ENCODE measurements at places on chromosomes 6 and 20.
A peak's percentile ranks its signal among the peaks of the same experiment; 100 is the strongest.

DNA sequence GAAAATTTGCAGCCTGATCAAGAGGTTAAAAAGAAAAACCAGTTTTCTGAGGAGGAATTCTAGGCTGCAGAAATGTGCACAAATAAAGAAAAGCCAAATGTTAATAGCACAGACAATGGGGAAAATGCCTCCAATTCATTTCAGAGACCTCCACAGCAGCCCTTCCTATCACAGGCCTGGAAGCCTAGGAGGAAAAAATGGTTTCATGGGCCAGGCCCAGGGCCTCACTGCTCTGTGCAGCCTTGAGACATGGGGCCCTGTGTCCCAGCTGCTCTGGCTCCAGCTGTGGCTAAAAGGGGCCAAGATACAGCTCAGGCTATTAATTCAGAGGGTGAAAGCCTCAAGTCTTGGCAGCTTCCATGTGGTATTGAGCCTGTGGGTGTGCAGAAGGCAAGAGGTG lies 18.9 kb downstream of the AHI1 start:
- no peak overlapping the region for H3K27ac ChIP-seq
- peaks cover 50% of the 10 kb centered on the region for H3K36me3 ChIP-seq
- no peaks in the 10 kb centered on the region for H3K27me3 ChIP-seq
- H3K4me1 ChIP-seq: peaks cover 4% of the 10 kb centered on the region
- DNase-seq: no peak
- H3K4me3 ChIP-seq: no peak overlapping the region

GRCh38 chr6:169890901-169891300 lies 139.5 kb downstream of the ERMARD start:
- H3K27ac ChIP-seq: no peak overlapping the region
- H3K4me1 ChIP-seq: peaks cover 9% of the 10 kb centered on the region
- DNase-seq: peak; percentile 40
- H3K4me3 ChIP-seq: no peak overlapping the region
- no peaks in the 10 kb centered on the region for H3K36me3 ChIP-seq

GRCh38 chr20:53847837-53848170 lies 222.6 kb downstream of the BCAS1 start:
- no peak overlapping the region for H3K4me3 ChIP-seq
- DNase-seq: no peak
- no peaks in the 10 kb centered on the region for H3K36me3 ChIP-seq
- H3K27me3 ChIP-seq: no peaks in the 10 kb centered on the region
- H3K4me1 ChIP-seq: peaks cover 14% of the 10 kb centered on the region

DNA sequence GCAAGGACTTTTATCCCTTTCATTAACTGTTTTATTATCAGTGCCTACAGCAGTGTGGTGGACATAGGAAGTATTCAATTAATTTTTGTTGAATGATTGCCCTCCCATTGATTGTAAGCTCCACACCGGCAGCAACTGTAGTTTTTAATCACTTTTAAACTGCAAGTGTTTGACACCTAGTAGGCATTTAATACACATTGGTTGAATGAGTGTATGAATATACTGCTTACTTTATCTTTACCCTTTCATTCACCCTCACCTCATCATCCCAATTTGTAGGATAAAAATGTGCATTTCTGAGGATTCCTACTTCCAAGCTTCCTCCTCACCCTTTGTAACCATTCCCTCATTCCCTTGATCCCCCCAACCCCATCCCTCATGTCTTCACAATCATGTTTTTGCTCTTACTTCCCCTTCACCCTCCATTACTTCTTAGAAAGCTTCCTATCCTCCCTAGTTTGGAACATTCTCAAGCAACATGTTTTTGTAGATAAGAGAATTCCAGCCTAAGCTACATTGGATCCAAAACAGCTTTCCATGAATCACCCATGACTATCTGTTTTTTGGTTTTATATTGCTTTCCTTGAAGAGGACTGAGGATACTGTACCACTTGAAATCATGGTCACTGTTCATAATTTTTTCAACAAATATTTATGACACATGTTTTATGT lies 955 bp upstream of the SLC26A8 start:
- H3K36me3 ChIP-seq: no peaks in the 10 kb centered on the region
- no peak overlapping the region for H3K27ac ChIP-seq
- peak overlapping the region; percentile 12 for H3K4me3 ChIP-seq
- no peak for DNase-seq
- H3K27me3 ChIP-seq: peaks cover 24% of the 10 kb centered on the region

DNA sequence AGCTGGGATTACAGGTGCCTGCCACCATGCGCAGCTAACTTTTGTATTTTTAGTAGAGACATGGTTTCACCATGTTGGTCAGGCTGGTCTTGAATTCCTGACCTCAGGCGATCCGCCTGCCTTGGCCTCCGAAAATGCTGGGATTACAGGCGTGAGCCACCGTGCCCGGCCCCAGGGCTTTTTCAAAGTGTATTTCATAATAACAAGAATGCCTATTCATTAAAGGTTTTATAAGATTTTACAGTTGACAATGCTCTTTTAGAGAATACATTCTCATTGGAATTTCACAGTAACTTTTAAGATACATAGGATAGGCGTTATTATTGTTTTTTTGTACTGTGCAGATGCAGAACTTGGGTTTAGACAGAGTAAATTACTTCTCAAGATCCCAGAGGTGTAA lies 52.6 kb upstream of the PTPRK start:
- no peak overlapping the region for H3K4me3 ChIP-seq
- no peak for DNase-seq

DNA sequence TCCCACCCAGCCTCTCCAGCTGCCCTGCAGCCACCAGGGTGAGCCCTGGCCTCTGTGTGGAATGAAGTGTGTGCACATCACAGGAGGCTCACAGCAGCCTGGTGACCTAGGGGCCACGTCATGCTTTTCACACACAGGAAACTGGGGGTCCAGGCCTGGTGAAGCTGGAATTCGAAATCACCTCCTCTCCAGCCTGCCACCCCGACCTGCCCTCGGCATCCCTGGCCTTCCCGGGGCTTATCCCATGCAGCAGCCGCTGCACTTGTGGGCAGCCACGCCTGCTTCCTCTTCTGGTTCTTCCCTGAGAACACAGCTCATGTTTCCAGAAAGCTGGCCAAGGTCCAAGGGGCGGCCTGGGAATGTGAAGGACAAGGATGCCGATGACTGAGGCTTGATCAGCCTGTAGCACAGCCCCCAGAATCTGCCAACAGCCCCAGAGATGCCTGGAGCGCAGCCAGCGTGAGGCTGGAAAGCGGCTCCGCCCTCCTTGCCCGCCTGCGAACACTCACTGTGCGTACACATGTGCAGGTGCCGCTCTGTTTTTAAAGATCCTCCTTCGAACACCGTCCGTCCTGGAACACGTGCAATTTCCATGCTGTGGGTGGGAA lies 4.2 kb upstream of the NTSR1 start:
- H3K4me3 ChIP-seq: no peak overlapping the region
- no peak overlapping the region for H3K27ac ChIP-seq
- H3K27me3 ChIP-seq: peaks cover 54% of the 10 kb centered on the region
- peaks cover 15% of the 10 kb centered on the region for H3K4me1 ChIP-seq

DNA sequence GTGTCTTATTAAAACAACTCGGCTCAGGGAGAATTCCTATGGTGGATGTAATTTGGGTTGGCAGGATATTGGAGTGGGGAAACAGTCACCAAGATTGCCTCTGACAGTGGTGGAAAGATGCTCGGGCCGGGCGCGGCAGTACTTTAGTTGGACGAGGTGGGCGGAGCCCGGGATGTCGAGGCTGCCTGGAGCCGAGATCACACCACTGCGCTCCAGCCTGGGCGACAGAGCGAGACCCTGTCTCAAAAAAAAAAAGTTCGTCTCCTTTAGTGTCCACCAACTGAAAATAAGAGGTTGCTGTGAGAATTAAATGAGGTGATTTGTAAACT lies 621 bp downstream of the NOL7 start:
- H3K36me3 ChIP-seq: peaks cover 15% of the 10 kb centered on the region
- H3K27ac ChIP-seq: peak overlapping the region; percentile 96
- H3K4me1 ChIP-seq: peaks cover 37% of the 10 kb centered on the region
- no peak for DNase-seq
- no peaks in the 10 kb centered on the region for H3K27me3 ChIP-seq

DNA sequence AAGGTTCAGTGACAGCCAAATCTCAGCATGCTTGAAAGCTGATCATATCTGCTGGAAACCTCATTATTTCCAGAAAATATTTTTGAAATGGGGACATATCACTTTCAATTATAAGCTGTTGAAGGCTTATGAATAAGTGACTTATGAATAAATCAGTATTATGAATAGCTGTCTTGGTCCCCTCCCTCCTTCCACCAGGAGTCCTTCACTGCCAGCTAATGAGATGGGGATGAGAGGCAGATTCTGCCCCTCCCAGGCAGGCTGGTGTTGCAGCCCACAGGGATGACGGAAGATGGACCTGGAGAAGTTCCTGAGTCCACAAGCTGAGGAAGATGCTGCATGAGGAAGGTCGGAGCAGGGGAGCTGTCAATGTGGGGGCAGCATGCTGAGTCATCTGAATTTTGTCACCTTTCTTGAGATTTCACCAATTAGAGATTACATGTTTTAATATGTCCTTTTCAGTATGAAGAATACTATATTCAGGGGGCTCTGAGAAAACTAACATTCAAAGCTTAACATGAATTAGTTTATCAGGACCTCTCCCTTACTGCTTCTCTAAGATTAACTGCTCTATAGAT lies 112.2 kb downstream of the DTNBP1 start:
- H3K4me1 ChIP-seq: peaks cover 30% of the 10 kb centered on the region
- no peak for DNase-seq
- no peaks in the 10 kb centered on the region for H3K27me3 ChIP-seq
- H3K36me3 ChIP-seq: peaks cover 10% of the 10 kb centered on the region
- H3K27ac ChIP-seq: no peak overlapping the region

GRCh38 chr6:32954986-32955802 lies 2.3 kb upstream of the HLA-DMA start:
- no peak overlapping the region for H3K4me3 ChIP-seq
- peaks cover 12% of the 10 kb centered on the region for H3K4me1 ChIP-seq
- no peak for DNase-seq
- no peaks in the 10 kb centered on the region for H3K36me3 ChIP-seq

GRCh38 chr20:11207749-11208502 lies 534.1 kb upstream of the JAG1 start:
- DNase-seq: no peak
- peaks cover 35% of the 10 kb centered on the region for H3K4me1 ChIP-seq
- no peaks in the 10 kb centered on the region for H3K36me3 ChIP-seq
- H3K27me3 ChIP-seq: peaks cover 15% of the 10 kb centered on the region

GRCh38 chr6:44067173-44068139 lies 59.8 kb downstream of the MRPL14 start:
- peaks cover 11% of the 10 kb centered on the region for H3K4me1 ChIP-seq
- peaks cover 22% of the 10 kb centered on the region for H3K27me3 ChIP-seq
- H3K4me3 ChIP-seq: no peak overlapping the region
- no peaks in the 10 kb centered on the region for H3K36me3 ChIP-seq

DNA sequence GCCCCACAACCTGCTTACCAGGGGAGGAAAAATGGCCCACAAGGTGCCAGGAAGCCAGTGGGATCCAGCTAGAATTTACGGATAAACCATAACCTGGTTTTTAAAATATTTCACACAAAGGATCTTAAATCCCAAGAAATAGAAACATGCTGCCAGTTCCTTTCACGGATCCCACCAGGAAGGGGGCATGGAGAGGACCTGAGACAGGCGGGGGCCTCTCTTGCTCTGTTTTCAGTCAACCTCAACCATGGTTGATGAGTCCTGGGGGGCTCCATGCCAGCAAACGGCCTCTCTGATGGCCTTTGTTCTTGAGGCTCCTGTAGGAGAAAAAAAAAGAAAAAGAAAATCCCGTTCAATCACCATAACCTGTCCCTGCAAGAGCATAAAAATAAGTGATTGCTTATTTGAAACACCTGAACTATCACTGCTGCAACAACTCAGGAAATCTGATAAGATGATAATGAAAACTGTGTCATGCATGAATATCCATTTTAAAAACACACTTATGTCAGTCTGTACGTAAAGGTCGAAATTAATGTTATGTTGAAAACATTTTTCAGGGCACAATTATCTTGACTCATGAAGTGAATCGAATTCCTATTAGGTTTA lies 125.8 kb upstream of the CST7 start:
- no peak for DNase-seq
- no peak overlapping the region for H3K4me3 ChIP-seq
- no peaks in the 10 kb centered on the region for H3K36me3 ChIP-seq
- no peak overlapping the region for H3K27ac ChIP-seq
- no peaks in the 10 kb centered on the region for H3K4me1 ChIP-seq
- peaks cover 3% of the 10 kb centered on the region for H3K27me3 ChIP-seq

DNA sequence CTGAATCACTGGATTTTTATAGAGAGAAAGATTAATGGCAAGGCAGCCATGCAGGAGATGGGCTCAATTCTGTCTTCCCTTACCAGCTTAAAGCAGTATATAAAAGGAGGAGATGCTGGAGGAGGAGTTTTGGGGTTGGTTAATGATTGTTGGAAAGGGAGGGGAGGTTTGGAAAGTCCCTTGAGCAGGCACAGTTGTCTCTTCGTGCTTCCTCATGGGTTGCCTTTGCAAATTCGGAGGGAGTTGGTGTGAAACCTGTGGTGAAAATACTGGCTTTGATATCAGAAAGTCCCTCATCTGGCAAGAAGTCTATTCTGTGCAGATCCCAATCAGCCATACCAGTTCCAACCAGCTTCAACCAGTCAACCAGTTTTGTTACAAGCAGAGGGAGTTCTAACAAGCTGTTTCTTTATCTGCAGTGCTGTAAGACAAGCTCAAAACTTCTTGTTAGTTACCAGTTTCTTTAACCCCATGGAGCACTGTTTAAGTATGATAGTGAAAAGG lies 107.0 kb downstream of the HIVEP1 start:
- no peak overlapping the region for H3K4me3 ChIP-seq
- H3K27ac ChIP-seq: no peak overlapping the region
- peaks cover 4% of the 10 kb centered on the region for H3K4me1 ChIP-seq
- H3K36me3 ChIP-seq: peaks cover 68% of the 10 kb centered on the region
- no peak for DNase-seq

DNA sequence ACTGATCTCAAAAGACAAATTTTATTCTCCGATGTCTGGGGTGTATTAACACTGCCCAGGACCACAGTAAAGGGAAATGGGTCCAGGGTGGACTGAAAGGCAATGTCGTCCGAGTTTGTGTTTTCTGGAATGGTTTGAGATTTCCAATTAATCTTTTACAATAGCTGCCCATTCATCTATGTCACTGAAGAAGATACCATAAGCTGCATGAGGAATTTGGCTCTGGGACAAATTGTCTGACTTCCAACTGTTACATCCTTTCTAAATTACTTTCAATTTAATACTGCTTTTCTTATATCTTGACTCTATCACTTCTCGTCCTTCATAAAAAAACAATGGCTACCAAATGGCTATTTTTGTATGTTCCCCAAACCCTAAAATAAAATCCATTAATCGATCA lies 130.7 kb upstream of the KCNK16 start:
- H3K27me3 ChIP-seq: peaks cover 10% of the 10 kb centered on the region

GRCh38 chr6:37557645-37558114 lies 58.0 kb upstream of the CCDC167 start:
- H3K27me3 ChIP-seq: peaks cover 54% of the 10 kb centered on the region
- H3K4me3 ChIP-seq: peak overlapping the region; percentile 17
- no peaks in the 10 kb centered on the region for H3K36me3 ChIP-seq
- no peak for DNase-seq
- peaks cover 61% of the 10 kb centered on the region for H3K4me1 ChIP-seq

DNA sequence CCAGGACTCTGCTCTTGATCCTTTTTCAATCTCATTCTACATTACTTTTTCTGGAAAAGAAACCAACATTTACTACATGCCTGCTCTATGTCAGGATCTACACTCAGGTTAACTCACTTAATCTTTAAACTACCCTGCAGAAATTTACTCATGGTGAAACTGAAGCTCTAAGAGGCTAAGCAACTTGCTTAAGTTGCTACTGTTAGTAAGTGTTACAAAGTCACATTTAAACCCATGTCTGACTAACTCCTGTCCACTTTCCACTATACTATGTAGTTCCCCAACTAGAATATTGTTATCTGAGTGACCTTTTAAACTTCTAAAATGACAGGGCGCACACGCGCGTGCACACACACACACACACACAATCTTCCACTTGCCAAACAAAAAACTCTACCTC lies 5.0 kb downstream of the CEP162 start:
- no peak for DNase-seq
- peaks cover 11% of the 10 kb centered on the region for H3K4me1 ChIP-seq
- no peaks in the 10 kb centered on the region for H3K27me3 ChIP-seq
- no peaks in the 10 kb centered on the region for H3K36me3 ChIP-seq
- no peak overlapping the region for H3K27ac ChIP-seq

All from type B pancreatic cell (in vitro differentiated cells).